Kidney capillary endothelial cell (primary cell): ENCODE measurements at places on chromosomes 16 and 17.

- no peak for DNase-seq
These were observed 67.2 kb downstream of the CCDC182 start for GRCh38 chr17:57677858-57678257.

DNA sequence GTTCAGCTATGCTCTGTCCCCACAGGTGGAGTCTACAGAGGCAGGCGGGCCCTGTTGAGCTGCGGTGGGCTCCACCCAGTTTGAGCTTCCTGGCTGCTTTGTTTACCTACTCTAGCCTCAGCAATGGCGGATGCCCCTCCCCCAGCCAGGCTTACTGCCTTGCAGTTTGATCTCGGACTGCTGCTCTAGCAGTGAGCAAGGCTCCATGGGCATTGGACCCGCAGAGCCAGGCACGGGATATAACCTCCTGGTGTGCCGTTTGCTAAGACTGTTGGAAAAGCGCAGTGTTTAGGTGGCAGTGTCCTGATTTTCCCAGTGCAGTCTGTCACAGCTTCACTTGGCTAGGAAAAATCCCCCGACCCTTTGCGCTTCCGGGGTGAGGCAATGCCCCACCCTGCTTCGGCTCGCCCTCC, 89.1 kb downstream of the BCAS3 start:
- no peak for DNase-seq

- no peak for DNase-seq
These were observed 115.3 kb downstream of the CEP112 start for GRCh38 chr17:66076546-66077190.

DNA sequence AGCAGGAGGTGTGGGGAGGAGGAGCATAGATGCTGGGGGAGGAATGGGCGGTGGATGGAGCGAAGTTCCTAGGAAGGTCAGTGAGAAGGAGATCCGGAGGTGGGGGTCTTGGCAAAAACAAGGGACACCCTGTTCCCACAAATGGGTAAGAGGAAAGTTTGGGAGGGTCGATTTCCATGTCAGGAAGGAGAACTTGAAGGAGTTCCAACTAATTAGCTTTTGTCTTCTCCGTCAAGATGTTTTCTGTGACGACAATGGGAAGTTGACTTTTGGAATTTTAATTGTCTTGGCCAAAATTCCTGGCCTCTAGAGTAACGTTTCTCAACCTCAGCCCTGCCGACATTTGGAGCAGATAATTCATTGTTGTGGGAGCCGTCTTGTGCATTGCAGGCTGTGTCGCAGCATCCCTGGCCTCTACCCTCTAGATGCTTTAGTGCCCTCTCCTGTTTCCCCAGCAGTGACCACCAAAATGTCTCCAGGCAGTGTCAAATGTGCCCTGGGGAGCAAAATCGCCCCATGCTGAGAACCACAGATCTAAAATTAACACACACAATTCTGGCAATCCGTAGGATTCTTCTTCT, 97.1 kb downstream of the PITPNC1 start:
- DNase-seq, result peak; percentile 43

DNA sequence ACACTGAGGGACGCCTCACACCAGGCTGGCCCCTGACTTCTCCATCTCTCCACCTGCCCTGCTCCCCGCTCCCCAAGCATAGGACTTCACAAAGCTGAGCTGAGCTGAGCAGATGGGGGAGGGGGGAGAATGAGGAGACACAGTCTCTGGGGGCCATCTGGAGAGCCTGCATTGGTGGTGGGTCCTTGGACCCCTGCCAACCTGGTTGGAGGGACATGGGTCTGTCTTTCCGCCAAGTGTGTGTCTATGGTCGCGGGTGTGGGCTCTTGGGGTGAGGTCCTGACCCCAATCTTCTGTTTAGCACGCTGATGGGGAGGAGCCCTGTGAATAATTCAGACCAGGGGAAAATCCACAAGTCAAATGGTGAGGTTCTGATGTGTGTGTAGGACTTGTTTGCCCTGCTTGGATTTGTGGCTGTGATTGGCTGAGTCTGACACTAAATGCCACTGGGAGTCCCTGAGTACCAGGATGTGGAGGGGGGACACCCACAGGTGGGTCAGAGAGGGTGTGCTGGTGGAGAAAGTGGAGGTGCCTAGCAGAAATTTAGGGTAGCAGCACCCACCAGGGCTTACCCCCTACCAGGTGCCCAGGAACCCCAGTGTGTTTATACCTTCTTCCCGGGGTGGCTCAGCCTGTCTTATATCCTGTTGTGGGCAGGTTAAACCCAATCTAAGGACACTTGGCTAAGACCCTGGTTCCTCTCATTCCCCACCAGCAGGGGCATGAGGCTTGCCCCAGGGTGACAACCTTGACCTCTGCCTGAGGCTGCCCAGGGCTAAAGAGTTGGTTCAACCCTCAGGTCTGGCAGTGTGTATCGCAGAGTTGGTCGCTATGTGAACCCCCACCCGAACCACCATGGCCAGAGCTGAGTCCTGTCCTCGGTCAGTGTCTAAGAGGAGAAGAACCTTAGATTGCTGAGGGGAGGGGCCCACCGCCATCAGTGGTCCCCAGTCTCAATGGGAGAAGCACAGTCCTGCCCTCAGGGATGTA, 2.1 kb downstream of the FMNL1 start:
- no peak for DNase-seq

DNA sequence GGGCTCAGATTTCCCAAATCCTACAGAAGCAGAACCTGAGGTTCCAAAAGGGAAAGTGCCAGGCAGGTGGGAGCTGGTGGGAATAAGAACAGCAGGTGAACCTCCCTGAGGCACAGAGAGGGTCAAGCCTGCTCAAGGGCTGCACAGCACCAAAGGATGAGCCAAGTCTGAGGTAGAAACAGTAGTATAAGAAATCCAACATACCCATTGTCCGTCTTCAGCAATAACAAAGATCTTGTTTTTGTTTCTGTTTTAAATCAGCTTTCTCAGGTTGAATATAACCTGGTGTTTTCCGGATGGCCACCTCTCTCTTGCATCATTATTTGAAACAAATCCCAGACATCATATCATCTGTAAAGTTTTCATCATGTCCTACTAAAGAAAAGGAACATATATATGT, 10.6 kb upstream of the CES3 start:
- no peak for DNase-seq

DNA sequence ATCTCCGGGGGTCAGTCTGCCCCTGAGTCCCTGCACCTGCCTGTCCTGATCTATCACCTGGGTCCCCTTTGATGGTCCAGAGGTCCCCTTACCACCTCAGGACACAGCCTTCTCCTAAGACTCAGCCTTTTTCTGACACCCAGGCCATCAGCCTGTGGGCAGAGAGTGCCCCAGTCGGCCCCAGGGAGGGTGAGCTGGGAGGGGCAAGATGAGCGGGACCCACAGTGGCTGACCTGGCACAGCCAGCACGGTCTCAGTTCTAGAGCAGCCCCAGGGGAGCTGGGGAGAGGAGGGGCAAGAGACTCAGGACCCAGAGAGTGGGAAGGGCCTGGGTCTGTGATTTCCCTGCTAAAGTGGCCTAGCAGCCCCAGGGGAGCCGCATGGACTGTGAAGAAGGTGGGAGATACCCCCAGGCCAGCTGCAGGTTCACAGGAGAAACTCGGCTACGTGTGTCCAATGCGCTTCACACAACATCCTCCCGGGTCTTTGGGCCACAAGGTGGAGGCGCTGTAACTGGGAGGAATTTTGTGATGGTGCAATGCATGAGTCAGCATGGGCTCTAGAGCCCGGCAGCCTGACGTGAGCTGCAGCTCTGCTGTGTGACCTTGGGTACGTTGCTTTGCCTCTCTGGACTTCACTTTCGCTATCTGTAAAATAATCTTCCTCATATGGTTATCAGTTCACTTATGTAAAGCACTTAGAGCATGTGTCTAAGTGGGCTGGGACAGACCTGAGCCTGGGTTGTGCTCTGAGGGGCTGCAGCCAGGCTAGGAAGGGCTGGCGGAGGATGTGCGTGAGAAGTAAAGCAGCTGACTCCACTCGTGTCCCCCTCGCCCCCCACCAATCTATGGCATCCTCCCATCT, 67.2 kb upstream of the LHX1 start:
- DNase-seq, result no peak

- DNase-seq, result peak; percentile 36
These were observed 16.1 kb upstream of the HOXB9 start for GRCh38 chr17:48642059-48642842.

GRCh38 chr16:9061358-9061813, 30.1 kb upstream of the HAPSTR1 start:
- DNase-seq, result no peak

DNA sequence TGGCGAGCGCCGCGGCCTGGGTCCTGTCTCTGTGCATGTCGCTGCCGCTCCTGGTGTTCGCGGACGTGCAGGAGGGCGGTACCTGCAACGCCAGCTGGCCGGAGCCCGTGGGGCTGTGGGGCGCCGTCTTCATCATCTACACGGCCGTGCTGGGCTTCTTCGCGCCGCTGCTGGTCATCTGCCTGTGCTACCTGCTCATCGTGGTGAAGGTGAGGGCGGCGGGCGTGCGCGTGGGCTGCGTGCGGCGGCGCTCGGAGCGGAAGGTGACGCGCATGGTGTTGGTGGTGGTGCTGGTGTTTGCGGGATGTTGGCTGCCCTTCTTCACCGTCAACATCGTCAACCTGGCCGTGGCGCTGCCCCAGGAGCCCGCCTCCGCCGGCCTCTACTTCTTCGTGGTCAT, 6.8 kb downstream of the SSTR5 start:
- no peak for DNase-seq

- DNase-seq, result no peak
These were observed 1.2 kb upstream of the LAT start for GRCh38 chr16:28983644-28984043.

- DNase-seq, result no peak
These were observed 36.9 kb downstream of the SOCS3 start for GRCh38 chr17:78322858-78323455.

DNA sequence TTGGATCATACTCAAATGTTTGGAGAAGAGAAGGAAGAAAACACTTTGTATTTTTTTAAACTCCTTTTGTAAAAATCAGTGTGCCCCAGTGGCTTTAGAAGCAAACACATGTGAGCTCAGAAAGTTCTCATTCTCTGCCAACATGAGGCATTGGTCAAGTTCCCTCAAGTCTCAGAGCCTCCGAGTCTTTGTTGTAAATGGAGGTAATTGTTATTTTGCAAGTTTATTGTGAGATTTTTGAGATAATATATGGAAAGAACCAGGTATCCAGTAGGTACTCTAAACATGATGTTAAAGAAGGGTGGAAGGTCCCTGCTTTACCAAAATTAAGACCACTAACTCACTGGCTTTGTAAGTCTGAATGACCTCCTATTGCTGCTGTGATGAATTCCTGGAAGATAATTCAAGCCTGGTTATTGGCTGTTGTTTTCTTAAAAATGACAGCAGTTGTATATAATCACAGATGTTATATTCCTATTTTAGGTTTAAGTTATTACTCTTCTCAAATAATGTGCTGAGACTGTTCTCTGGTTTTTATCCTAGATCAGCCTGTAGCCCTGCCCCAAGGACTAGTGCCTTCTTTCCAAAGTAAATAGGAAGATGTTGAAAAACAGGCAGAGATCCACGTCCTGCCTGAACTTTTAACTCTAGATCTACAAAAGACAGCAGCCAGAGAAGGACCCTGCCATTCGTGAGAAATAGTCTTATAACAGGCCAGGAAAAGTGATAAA, 2.4 kb downstream of the HLF start:
- DNase-seq, result no peak

GRCh38 chr16:74788108-74788507, 13.5 kb upstream of the FA2H start:
- DNase-seq, result no peak

- peak; percentile 16 for DNase-seq
These were observed 1931.9 kb downstream of the TP53TG3F start for GRCh38 chr16:35391328-35391727.

- DNase-seq, result no peak
These were observed 219.9 kb upstream of the NLRP1 start for GRCh38 chr17:5804251-5804650.

DNA sequence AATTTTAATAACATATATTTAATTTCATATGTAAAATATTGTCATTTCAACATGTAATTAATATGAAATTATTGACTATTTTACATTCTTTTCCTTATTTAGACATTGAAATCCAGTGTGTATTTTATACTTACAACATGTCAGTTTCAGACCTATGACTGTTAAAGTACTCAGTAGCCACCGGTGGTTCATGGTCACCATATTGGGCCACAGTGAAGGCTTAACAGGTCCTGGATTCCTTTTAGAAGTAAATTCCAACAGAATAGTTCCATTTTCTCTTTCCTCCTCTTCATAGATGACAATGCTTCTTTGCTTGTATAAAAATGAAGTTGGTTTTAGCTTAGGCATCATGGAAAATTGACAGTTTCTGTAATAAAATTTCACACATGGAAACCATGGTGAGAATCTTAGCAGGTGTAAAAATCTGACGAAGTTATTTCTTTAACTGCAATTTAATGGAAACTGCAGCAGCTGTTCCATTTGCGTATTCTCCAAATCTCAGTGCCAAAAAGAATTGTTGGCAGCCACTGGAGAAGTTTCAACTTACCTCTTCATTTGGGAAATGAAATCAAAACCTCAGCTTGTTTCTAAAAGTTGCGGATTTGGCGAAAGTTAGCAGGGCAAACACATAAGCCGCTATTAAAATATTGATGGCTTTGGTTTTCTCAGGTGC, 231.1 kb downstream of the CDH13 start:
- DNase-seq, result no peak

DNA sequence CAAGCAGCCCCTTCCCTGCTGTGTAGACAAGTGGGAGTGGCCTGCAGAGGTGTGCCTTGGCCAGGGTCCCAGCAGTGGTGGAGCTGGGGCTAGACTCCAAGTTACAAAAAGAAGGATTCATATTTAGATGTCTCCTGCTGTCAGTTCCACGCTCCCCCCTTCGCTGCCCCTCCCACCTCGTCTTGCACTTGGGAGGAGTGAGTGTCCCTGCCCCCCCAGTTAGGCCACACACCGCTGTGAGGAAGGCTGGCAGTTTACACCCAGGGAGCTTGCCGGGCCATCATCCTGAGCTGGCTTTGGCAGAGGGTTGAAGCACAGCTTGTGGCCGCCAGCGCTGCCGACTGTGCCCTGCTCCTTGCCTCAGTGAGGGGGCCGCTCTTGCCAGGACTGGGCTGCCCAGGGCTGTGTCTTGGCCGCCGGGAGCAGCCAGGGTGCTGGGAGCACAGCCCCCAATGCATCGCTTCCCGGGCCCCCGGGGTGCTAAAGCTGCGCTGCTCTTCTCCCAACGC, 44.3 kb downstream of the ELAC2 start:
- no peak for DNase-seq

GRCh38 chr17:31524926-31525800, 133.7 kb downstream of the RAB11FIP4 start:
- peak; percentile 75 for DNase-seq

GRCh38 chr16:51919736-51920135, 627.2 kb downstream of the TOX3 start:
- peak; percentile 74 for DNase-seq

DNA sequence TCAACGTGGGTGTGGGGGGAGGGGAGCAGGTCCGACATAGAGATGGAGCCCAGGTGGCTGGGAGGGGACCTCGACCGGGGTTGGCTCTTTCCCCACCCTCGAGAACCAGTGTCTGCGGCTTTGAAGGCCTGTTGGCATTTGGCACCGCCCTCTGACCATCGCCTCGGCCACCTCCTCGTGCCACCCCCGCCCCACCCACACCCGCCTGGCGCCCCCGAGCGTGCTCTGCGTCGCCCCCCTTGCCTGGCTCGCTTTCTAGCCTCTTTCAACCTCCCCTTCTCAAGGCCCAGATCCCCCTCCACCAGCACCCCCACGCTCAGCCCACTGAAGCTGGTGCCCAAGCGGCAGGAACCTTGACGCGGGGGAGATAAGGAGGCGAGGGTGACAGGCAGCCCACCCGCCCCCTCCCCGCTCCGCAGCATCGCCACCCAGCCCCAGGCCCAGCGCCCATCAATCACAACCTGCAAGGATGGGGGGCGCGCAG, 619 bp downstream of the CACNB1 start:
- no peak for DNase-seq
